ENCODE measurements at places on chromosomes 4 and X.

- DNase-seq: no peak
Observed at GRCh38 chr4:93876754-93877153, 48.2 kb downstream of the ATOH1 start.

DNA sequence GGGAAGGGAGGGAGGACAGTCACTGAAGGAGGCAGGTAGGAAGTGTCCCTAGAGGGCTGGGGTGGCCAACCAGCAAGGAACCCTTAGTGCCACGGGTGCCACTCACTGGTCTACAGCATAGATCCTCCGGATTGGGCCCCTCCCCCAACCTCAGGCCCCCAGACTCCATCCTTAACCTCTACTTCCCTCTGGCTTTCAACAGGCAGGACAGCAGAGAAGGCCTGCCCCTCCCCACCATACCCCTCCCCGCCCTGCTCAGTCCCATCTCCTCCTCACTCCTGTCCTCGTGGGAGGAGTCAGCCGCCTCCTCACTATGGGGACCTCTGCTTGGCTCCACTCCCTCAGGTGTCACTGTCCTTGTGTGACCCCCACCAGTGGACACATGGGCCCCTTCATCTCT, 77.7 kb upstream of the PSAPL1 start:
- no peak for DNase-seq

GRCh38 chr4:112813790-112814189, 176.8 kb downstream of the LARP7 start:
- DNase-seq: no peak

DNA sequence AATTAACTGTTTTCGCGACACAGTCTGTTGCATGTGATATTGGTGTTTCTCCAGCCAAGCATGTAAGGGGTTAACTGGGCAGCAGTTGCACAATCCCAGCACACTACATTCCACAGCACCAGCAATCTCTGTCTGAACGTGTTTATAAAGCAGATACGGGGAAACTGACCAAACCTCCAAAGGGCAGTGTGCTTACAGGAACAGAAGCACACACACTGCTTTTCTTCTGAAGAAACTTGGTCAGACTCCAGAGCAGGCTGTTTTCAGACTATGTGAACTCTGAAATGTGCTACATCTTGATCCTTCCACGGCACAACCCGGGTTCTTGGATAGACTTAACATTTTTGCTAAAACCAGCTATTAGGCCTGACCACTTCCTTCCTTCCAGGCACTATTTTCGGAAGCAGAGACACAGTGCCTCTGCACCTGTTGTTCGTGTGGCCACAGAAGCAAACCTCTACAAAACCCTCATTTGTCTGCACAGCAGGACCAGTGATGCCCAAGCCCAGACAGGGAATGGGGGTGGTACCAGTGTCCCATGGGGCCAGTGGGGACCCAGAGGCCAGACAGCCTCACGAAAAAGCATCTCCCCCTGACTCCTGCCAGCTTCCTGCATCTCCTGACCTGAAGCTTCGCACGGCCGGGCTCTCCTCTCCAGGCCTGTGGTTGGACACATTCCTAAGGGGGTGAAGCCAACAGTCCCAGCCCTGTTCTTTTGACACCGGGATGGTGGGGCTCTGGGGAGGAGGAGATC, 90.1 kb downstream of the IRF2 start:
- no peak for DNase-seq

GRCh38 chr4:125727931-125728330, 413.2 kb downstream of the FAT4 start:
- DNase-seq: no peak

DNA sequence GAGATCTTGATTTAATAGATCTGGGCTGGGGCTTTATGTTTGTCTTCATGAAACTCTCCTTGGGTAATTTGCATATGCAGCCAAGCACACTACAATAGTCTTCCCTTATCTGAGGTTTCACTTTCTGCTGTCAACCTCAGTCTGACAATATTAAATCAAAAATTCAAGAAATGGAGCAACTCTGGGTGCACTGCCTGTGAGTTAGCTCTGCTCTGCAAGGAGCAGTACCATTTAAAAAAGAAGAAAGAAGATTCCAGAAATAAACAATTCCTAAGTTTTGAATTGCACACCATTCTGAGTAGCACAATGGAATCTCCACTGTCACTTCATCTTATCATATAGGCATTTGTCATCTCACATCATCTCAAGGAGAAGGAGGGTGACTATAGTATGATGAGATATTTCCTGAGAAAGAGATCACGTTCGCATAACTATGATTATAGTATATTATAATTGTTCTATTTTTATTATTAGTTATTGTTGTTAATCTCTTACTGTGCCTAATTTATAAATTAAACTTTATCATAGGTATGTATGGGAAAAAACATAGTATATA, 9.4 kb downstream of the FNIP2 start:
- no peak for DNase-seq

- no peak for DNase-seq
Observed at GRCh38 chrX:70139736-70140135, 6.5 kb downstream of the IGBP1 start.

- DNase-seq: no peak
Observed at GRCh38 chr4:100913685-100914084, 395.9 kb upstream of the EMCN start.

DNA sequence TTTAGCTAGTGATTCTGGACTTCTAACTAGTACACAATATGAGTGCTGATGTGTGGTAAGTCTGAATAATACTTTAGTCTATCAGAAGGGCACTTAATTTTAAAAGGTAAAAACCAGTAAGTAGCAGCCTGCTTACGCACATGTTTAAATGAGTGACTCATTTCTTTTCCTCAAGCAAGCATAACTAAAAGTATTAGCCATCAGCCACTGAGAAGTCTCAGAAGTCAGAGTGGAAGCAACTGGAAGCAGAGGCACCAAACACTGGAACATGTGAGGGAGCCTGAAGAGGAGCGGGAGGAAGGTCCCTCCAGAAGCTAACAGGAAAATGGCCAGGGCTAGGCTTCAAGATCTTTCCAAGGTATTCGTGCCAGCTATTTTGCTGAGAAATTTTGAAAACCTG, 257.7 kb downstream of the RAPGEF2 start:
- DNase-seq: no peak

DNA sequence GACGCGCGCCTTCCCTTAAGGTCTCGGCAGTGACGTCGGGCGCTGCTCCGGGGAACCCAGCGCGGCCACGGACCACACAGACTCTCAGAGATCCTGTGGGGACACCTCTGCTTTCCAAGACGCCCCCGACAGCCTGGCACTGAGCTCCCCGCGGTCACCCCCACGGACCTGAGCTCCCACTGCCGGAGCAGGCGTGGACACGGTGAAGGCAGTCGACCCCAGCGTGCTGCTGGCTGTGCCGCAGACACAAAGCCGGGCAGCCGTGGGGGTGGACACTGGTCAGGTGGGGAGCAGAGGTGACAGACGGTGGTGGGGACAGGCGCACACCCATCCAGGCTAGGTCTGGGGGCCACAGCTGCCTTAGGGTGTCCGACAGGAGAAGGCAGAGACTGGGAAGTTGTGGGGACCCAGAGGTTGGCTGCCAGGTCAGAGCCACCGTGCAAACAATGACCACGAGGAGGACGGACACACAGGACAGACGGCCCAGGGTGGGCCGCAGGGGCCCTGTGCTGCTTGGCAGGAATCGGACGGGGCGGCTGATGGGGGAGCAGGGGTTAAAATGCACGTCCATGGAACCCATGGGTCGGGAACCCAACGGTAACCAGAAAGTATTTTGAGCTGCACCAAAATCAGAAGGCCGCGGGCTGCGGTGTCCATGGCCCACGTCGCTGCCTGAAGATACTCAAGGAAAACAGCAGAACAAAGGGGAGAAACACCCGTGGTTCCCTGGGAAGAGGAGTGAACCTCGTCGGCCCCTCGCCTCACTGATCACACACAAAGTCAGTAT, 16.6 kb upstream of the GTPBP6 start:
- DNase-seq: no peak
